ENCODE measurements at places on chromosomes 4 and X.

DNA sequence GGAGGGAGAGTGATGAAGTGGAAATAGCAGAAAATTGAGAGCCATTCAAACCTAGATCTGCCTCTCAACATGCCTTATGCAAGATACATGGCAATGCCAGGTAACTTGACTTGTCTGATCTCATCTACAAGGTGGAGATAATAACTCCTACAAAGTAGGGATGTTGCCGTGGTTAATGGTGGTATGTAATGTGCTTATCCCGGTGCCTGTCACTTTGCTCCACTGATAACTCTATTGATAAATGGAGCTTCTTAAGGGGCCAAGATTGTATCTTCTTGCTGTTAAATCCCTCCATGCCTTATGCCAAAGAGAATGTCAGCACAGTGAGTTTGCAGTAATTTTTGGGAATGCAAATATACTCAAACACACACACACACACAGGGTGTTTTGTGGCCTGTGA lies 355.8 kb downstream of the MAPK10 start:
- DNase-seq, result no peak

DNA sequence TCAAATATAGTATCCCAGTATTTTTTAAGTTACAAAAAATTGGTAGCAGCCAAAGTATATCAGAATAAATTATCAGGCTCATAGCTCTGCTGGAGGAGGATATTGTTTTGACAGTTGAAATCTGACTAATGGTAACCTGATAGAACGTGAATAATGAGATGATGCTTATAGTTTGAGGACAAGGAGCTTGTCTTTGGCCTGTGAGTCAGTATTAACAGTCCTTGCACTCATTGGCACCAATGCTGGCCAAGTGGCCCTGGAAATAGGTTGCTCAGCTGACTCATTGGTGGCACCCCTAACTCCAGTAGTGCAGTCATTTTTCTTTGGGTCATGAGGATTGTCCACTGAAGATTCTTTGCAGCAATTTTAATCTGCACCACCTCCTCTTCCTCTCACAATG lies 203.3 kb upstream of the JADE1 start:
- no peak for DNase-seq

GRCh38 chrX:9657590-9658256 lies 107.9 kb downstream of the GPR143 start:
- DNase-seq, result no peak

- DNase-seq, result no peak
Measured at GRCh38 chr4:189822326-189822725, 118.3 kb upstream of the FRG1 start.

DNA sequence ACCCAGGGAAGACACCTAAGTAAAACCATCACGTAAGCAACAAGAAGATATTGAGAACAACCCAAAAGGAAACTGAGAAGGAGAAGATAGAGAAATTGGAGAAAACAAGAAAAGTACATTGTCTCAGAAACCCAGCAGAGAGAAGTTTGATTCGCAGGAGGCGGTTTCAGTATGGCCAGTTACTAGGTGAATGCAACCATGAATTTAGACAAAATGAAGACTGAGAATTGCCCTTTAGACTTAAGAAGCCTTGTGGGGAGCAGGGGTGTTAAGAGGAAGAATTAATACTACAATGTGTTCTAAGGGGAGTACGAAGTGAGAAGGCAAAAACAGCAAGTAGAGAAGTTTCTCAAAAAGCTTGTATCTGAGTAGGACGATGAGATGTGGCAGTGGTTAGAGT lies 229.3 kb upstream of the NEIL3 start:
- no peak for DNase-seq

DNA sequence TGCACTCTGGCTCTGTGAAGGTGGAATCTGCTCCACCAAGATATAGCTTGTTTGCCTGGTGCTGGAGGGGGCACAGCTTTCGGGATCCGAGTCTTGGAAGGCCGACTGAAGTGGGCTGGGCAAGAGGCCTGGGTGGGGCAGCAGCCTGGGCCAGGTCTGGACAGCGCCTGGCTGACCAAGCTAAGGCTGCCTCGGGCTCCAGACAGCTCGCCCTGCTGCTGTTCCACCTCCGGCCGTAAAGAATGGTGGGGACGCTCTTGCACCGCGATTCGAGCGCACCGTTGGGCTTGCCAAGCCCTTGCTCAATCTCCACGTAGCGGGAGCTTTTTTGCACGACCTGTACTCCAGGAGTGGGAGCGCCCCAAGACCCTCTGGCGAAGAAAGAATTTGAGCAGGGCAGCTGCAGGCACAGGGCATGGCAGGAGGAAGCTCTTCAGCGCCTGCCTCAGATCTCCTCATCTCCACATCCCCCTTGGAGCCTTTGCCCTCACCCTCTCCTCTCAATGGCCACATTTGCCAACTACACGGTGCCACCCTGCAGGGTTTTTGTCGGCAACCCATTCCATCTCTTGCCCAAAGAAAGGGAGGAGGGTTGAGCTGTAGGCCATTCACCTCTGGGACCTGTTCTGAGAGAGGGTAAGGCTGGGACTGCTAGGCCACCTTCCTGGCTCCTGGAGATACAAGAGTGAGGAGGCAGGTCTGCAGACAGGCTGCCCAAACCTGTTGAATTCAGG lies 18.9 kb downstream of the CNGA2 start:
- peak; percentile 12 for DNase-seq

- no peak for DNase-seq
Measured at GRCh38 chr4:141713771-141714445, 77.5 kb downstream of the IL15 start.

DNA sequence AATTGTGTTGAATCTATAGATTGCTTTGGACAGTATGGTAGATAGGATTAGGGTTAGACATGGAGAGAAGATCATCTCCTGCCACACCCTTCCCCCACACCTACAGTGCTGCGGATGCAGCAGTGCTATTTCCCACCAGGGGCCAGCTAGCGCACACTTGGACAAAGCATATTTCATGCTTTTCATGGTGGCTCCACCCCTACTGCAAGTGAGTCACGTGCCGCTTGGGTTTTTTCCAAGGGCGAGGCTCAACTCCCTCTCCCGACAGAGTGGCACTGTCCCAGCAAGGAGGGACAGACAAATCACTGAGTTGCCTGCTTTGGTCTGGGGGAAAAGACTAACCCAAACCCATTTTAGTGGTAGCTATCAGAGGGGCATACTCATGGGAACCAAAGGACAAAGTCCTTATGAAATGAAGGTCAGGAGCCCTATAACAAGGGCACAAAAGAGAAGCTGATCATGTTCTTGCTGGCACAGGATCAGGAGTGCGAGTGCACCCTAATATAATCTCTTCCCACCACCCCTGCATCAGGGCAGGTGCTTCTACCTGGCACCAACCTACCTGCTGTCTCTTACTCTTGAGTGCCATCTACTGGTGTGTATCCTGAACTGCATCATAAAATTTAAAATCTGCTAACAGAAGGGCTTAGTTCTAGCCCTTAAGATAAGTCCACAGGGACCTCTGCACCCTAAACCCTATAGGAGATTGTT lies 55.1 kb upstream of the PGAM4 start:
- peak; percentile 1 for DNase-seq

- DNase-seq, result no peak
Measured at GRCh38 chr4:98919996-98920395, 8.9 kb downstream of the EIF4E start.

GRCh38 chr4:18686338-18687037 lies 664.9 kb upstream of the LCORL start:
- no peak for DNase-seq

DNA sequence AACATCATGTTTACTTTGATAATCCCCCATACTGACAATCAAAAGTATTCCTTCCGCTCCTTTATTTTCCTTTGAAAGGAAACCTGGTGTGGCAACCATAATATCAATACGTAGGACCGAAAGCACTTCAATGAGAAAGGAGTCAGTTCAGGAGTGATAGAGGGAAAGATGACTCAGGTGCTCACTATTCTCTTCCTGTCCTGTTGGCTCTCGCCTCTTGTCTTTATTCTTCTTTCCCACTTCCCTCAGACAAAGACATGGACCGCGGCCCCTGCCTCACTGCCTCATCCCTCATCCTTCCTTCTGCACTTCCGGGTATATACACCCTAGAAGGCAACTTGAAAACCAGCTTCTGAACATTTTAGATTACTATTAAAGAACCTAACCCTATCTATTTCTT lies 49.8 kb upstream of the TNIP3 start:
- DNase-seq, result no peak

DNA sequence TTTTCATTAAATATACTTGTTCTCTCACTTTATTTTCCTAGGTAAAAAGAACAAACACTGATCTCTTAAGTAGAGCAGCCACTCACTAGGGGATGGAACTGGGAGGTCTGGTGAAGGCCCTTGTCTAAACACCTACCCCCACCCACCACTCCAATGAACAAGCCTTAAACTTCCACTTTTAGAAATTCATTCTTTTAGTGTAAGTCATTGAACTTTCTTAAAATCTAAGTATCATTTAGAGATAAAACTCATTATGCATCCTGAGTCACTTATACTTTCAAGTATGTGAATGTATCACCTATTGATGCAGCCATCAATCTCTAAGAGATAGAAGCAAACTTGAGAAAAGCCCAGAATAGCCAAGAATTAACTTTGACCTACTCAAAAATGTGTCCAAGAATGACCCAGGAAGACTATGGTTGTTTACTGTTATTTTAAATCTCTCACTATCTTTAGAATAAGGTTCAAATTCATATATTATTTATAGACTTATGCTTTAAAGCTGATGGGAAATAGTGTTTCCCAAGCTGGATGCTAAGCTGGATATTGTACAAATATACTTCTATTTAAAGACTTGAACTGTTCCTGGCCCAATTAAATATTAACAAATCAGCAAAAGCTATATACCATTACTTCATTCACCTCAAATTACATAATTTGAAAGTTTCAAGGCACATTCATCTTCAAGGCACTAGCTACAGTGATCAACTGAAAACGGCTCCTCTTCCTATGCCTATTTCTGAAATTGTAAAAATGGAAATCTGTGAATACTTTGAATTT lies 49.5 kb downstream of the CAMK2D start:
- DNase-seq, result no peak

DNA sequence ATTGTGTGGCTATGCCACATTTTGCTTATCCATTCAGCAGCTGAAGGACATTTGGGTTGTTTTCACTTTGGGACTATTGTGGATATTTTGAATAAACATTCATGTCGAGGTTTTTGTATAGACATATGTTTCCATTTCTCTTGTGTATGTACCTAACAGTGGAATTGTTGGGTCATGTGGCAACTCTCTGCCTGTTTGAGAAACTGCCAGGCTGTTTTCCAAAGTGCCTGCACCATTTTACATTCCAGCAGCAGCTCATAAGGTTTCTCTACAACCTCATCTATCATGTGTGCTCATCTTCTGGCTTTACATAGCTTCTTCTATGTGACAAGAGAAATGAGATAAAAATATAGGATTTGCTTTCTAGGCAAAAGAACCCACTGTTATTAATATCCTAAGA lies 29.5 kb upstream of the TSPAN5 start:
- DNase-seq, result no peak

All from NCI-H1694 treated with DMSO at 0.1 percent for 48 hours (cell line).